ENCODE measurements at places on chromosomes 7 and 10.

GRCh38 chr7:155829796-155830470, 17.7 kb upstream of the SHH start:
- DNase-seq: no peak

- DNase-seq: no peak
These were observed 552.2 kb upstream of the FZD8 start for GRCh38 chr10:36194276-36194675.

DNA sequence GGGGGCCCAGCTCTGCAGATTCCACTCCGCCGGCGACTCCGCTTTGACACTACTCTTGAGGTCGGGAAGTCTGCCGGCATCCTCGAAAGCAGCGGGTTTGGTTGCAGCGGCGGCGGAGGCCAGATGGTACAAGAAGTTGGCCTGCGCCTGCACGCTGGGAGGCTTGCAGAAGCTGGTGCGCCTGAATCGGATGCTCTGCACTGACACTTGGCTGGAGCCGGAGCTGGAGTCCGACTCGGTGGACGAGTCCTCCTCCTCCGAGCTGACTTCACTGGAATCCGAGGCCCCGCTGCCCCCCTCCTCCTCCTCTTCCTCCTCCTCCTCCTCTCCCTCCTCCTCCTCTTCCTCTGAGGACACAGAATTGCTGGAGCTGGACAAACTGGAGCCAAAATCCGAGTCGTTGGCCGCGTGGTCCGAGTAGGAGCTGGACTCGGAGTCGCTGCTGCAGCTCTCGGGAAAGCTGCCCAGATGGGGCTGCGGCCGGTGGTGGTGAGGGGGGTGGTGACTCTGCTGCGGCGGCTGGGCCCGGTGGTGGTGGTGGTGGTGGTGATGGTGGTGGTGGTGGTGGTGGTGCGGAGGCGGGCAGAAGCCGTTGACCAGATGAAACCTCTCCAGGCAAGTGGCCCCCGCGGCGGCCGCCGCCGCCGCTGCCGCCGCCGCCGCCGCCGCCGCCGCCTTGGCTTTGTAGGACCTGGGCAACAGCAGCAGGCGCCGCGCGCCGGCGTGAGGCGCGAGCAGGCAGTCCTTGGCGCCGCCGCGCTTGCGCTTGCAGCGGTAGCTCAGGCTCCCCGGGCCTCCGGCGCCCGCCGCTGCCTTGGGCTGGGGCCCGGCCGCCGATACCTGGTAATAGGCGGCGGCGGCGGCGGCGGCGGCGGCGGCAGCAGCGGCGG, 9.0 kb downstream of the SKIDA1 start:
- no peak for DNase-seq

GRCh38 chr10:8224591-8224990, 170.1 kb downstream of the GATA3 start:
- no peak for DNase-seq

GRCh38 chr10:122492006-122492405, 30.7 kb downstream of the HTRA1 start:
- DNase-seq: no peak

DNA sequence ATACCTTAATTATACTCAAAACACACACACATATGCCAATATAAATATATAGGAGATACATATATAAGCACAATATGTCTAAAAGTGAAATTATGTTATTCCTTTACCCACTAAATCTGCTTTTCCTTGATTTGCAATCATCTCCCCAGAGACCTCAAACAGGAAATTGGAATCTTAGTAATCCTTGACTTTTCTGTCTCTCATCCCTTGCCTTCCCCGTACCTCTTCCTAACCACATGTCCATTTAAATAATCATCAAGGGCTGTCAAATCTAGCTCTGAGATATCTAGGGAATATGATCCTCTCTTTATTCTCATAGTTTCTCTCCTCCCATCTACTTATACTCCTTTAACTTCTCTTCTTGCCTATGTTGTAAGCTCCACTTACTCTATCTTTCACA, 336.6 kb downstream of the HGF start:
- DNase-seq: no peak

- no peak for DNase-seq
These were observed 128.2 kb downstream of the UBE2H start for GRCh38 chr7:129824291-129825208.

DNA sequence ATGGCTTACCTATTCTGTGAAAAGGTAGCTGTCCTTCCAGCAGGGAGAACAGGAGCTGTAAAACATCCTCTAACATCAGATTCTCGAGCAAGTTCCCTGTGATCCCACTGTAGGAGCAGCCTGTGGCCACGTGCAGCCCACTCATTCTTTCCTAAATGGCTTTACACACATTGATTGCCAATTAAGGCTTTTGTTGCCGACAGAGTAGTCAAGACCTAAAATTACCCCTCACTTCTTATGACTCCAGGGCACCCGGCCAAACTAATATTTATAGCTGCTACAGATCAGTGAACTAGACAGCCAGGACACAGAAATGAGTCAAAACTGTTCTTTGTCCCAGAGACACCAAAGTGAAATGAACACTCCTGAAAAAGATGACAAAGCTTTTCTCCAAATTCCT, 832.1 kb downstream of the SORCS3 start:
- no peak for DNase-seq

DNA sequence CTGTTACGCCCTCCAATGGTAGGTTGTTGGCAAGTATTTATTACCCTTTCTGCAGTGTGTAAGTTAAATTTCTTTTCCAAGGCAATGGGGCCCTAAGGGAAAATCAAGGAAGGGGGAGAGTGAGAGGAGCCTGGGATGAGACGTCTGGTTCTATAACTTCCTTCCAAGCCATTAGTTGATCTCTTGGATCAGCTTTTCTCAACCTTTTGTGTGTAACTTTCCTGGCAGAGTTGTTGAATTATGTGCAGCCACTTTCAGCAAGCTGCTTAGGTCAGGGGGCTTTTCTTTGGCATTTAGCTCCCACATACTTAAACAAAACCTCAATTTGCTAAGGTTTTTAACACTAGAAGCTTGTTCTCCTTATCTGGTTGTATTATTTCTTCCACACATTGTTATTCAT, 127.1 kb downstream of the NXPH1 start:
- no peak for DNase-seq

GRCh38 chr10:30493609-30494530, 59.9 kb downstream of the MAP3K8 start:
- DNase-seq: peak; percentile 74

- DNase-seq: no peak
These were observed 107.2 kb upstream of the GJD4 start for GRCh38 chr10:35497909-35498308.

- no peak for DNase-seq
These were observed 5.4 kb downstream of the ATP6V1F start for GRCh38 chr7:128867842-128868623.
